H9 (cell line): ENCODE measurements at places on chromosomes 7 and 10.

DNA sequence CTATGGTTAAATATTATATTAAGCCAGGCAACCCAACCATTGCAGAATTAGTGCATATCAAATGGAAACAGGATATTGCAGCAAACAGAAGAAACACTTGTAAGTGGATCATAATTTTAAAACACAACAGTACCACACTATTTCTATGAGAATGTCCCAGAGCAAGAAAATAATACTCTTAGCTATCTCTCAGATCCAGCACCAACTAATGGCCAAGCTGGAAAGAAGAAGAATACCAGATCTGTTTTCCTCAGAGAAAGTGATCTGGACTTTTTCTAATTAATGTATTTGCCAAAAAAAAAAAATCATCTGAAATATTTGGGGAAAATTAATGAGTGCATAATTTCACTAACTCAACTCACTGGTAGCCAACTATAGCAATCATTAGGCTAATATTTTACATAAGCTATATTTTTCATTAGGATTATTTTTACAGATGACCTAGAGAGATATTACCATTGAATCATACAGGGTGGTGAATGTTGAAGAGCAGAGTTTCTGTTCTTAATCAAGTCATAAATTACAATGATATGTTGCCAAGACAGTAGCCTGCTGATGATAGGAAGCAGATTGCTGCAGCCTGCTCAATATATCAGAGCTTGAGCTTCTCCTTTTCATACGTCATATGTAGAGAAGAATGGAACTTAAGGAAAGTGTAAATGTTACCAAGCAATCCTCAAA is 995.4 kb upstream of the LRRN3 start:
- DNase-seq, result no peak

DNA sequence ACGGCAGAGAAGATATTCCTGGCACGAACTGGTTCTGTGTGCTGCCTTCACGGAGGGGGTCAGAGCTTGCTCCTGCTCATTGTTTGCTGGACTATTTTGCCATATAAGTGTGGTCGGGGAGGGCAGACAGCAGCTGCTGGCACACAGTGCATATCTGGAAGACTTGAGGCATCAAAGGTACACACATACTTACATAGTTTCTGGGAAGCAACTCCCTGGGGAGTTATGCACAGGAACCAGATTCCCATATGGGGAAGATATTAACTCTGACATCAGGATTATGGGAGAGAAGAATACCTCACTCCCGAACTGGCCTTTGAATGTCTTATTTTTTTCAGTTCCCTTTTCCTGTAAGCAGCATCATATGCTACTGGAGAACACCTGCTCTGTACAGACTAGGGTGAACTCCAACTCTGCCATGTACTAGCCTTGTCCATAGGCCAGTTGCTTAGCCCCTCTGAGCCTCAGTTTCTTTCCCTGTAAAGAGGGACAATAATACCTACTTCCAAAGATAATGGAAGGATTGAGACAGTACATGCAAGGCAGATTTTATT is 41.5 kb downstream of the LGI1 start:
- DNase-seq, result no peak

- peak; percentile 33 for DNase-seq
These were observed 745 bp upstream of the ORAI2 start for GRCh38 chr7:102432442-102433218.

DNA sequence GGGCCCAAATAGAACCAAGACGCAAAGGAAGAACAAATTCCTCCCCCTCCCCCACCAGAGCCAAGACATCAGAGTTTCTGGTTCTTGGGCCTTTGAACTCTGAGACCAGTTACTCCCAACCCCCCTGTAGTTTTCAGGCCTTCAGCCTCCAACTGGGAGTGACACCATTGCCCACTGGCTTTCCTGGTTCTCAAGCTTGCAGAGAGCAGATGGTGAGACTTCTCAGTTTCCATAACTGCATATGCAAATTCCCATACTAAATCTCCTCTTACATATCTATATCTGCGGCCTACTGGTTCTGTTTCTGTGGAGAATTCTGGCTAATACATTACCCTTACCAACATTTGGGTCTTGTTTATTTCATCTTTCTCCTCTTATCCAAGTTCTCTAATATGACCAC is 762.9 kb downstream of the GRM8 start:
- no peak for DNase-seq

- no peak for DNase-seq
These were observed 1.0 kb upstream of the NOLC1 start for GRCh38 chr10:102150970-102151773.

- DNase-seq, result peak; percentile 74
These were observed 58.6 kb upstream of the COL13A1 start for GRCh38 chr10:69742928-69743602.

DNA sequence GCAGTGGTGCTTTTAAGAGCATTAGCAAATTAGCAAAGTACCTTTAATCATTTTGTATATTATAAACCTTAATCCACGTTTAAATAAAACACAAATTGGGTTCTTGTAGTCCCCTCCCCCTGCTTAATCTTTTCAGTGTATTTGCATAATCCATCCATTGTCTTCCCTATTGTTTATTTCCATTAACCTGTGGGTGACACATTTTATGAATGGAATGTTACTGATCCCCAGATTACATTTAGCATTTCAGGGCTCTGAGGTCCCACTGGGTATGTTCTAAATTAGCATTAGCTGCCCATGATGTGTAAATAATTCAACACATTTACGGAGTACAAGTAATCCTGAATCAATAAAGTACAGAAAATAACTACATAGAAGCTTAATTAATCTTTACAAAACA is 138.4 kb upstream of the FEZF1 start:
- DNase-seq, result no peak

- peak; percentile 27 for DNase-seq
These were observed 51.3 kb downstream of the NEURL1 start for GRCh38 chr10:103544657-103545310.

GRCh38 chr7:133545618-133546017 is 292.7 kb downstream of the EXOC4 start:
- no peak for DNase-seq

- peak; percentile 22 for DNase-seq
These were observed 61.6 kb downstream of the ARHGAP22 start for GRCh38 chr10:48543182-48543844.

GRCh38 chr7:116545411-116545993 is 20.7 kb downstream of the CAV1 start:
- DNase-seq, result no peak

DNA sequence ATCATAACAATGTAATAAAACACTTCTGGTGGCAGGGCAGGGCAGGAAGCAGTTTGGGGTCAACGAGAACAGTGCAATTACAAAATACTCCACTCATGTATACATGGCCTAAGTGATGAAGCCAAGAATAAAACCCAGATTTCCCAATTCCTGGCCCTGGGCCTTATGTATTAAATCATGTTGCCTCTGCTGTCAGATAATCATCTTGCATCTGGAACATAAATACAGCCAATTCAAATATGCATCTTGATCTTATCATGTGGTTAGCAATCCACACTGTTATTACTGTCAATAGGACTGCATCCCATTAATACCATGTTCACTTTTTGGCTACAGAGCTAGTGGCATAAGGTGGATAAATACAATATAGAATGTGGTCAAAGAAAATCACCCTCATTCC is 186.5 kb upstream of the SLC25A13 start:
- no peak for DNase-seq

GRCh38 chr7:93860261-93860660 is 30.3 kb downstream of the TFPI2 start:
- no peak for DNase-seq
